NCI-H526 (cell line): ENCODE measurements at places on chromosomes 12 and 14.

DNA sequence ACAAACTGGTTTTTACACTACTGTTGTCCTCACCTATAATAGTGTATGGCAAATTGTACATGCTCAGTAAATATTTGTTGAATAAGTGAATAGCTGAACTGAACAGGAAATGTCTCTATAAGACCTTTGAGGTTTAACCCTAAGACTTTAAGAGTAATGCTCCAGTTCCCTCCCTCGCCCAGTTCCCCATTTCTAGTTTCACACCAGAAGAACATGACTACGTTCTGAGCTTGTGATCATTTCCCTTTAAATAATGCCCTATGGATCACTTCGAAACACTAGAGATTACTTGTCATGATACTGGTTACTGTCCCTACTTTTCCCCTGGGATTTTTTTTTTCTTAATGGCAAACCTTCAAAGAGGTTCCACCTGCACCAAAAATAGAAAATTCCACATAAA lies 69.3 kb downstream of the PRKD1 start:
- DNase-seq = no peak

DNA sequence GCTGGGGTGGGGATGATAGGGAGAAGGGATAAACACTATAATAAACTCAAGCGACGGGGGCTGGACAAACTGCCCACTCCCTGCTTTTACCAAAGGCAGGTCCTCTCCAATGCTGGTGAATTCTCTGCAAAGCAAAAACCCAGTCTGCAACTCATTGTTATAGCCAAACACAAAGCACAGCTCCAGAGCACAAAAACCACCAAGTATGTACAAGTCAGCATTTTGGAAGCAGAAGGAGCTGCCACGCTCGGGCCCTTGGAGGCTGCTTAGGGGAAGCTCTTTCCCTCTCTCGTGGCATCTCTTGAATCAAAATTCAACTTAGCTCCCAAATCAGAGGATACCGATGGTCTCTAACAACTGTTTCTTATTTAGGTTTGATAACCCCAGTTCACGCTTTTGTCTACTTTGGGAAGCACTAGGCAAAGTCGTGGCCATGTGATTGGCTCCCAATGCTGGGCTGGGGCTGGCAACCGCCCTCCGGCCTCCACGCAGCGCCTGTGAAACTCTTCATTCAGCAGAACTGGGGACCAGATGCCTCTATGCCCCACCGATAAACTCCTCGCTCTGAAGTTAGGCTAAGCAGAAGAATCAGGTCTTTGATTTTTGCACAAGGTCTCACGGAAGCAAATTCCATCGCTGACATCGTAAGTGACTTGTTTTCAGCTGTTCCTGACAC lies 158.5 kb upstream of the FOXN3 start:
- no peak for DNase-seq

GRCh38 chr12:23350808-23351207 lies 598.7 kb downstream of the SOX5 start:
- DNase-seq = no peak

DNA sequence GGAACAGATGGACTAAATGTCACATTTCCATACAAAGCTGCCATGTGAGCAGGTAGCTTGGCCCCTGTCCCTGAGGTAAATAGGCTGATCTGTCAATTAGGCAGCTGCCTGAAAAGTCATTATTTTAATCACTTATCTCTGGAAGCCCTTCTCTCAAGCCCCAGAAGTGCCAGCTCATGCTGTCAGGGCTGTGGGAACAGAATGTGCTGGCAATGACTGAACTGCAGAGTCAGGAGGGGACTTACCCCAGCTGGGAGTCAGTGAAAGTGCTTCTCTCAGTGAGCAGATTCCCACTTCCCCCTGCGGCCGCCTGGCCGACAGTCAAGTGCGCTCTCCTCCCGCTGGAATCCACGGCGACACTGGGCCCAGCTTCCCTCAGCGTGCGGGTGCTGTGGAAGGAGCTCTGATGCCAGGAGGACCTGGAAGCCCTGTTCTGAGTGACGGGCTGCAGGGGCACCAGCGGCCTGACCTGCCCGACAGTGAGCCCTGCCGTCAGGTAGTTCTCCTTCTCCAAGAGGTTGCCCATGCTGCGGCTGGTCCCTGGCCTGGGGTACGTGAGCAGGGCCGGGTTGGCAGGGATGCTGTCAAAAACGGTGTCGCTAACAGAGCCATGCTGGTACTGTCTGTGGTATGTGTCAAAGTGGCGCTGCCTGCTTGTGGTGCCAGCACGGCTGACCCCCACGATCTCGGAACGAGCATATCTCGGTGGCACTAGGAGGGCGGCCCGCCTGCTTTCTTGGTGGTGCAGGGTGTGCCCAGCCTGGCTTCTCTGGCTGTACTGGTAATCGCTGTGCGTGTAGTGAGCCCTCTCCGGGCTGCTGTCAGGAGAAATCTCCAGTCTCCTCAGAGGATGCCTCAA lies 18.7 kb downstream of the PKP2 start:
- no peak for DNase-seq

DNA sequence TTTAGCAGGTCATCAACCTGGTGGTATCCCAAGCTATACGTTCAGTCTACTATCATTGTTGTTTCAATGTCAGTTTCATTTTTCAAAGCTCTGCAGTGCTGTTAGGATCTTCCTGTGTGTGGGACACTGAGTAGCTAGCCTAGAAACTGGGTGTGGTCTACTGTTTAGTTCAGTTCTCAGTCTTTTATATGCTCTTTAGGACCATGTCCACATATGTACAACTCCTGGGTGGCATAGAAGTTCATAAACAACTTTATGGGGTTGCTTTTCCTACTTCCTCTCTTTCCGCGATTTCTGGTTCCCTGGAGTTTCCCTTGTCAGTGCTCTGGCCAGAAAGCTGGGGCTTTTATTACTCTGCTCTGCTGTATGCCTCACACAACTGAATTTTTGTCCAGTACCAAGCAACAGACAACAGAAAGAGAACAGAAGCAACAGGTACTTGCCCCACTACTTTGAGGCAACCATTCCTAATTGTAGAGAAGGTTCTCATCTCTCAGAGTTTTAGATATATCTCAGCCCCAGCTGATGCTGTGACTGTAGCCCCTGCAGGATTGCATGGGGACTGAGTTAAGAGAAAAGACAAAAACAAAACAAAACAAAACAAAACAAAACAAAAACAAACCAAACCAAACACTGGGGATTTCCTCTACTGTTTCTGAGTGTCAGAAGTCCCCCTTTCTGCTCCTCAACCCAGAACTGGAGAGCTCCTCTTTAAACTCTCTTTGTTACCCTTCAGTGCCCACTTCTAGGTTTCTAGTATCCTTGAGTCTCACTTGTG lies 30.3 kb downstream of the MIS18BP1 start:
- DNase-seq = no peak

- DNase-seq = no peak
Observed at GRCh38 chr12:23193552-23193951, 568.6 kb downstream of the ETNK1 start.

- DNase-seq = peak; percentile 73
Observed at GRCh38 chr14:99971941-99972747, 93.1 kb upstream of the EVL start.
